ENCODE measurements at places on chromosomes 11 and 22.

GRCh38 chr11:33542921-33543320 is 157.7 kb downstream of the C11orf91 start:
- DNase-seq: peak; percentile 61

DNA sequence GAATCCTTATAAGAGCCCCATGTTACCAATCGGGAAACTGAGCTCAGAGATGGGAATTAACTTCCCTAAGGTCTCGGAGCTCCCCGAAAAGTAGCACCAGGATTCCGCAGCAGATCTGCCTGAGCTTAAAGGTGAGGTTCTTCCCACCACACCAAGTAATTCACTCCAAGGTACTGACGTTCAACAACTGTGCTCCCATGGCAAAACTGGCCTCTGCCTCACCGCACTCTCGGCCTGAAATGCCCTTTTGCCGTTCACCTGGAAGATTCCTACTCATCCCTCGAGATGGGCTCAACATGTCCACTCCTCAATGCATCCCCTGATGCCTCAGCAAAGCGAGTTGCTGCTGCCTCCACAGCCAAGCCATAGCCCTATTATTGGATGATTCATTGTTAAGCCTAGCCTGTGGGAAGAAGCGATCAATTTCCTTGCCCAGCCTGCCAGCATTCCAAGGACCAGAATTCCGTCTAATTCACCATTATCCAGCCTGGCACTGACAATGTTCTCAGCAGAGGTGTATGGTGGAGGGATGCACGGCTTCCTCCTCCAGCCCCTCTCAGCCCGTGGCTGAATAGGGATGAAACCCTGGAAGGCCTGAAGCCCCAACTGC is 4.2 kb downstream of the PLAAT3 start:
- DNase-seq: no peak

- no peak for DNase-seq
Observed at GRCh38 chr11:21179770-21180169, 510.4 kb downstream of the NELL1 start.

GRCh38 chr11:121711939-121712338 is 259.2 kb upstream of the SORL1-AS1 start:
- DNase-seq: no peak

DNA sequence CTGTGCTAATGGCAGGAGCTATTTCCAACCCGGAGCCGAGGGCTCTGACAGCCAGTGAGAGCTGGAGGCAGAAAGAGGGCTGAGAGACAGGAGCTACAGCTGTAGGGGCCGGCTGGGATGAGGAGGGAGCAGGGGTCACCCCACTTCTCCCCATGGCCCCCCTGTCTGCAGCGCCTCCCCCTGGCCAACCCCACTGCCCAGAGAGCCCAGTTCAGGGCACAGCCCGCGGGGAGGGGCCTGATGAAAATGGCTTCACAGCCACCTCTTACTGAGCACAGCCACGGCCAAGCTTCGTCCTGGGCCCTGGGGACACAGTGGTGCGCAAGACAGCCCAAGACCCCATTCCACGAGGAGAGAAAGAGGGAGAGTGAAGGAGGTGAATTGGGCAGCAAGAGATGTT is 27.9 kb downstream of the RPL3 start:
- DNase-seq: no peak
